ENCODE measurements at places on chromosomes 3 and 15. TPM values are rescaled to one million over a fixed set of nuclear protein-coding genes. Genes with fewer than 3 reads are reported as not detected.

The CPLX3 gene
- total RNA-seq = not detected

The CHRFAM7A gene
- total RNA-seq = 5.3 TPM

The CAMP gene
- not detected for total RNA-seq

The GOLGA8G gene
- total RNA-seq = not detected

The GORASP1 gene
- 46.5 TPM for total RNA-seq

The GOLGA6L4 gene
- total RNA-seq = 2.3 TPM

The PAQR5 gene
- total RNA-seq = not detected

The GOLGA8J gene
- not detected for total RNA-seq

The COLQ gene
- 1.1 TPM for total RNA-seq

The ST3GAL6 gene
- 36.7 TPM for total RNA-seq

The SERPINI2 gene
- not detected for total RNA-seq

The FSIP1 gene
- total RNA-seq = 0.50 TPM

The LEO1 gene
- total RNA-seq = 30.7 TPM

The MCTP2 gene
- total RNA-seq = 0.53 TPM

The CD86 gene
- not detected for total RNA-seq

The QARS1 gene
- 312 TPM for total RNA-seq

The WDR49 gene
- total RNA-seq = under 0.01 TPM

The APOD gene
- total RNA-seq = 6.8 TPM

The DUOXA1 gene
- not detected for total RNA-seq

The IFT57 gene
- 52.3 TPM for total RNA-seq

The A4GNT gene
- total RNA-seq = not detected

The C3orf20 gene
- total RNA-seq = 0.07 TPM

The DUOXA2 gene
- total RNA-seq = not detected

The RYK gene
- total RNA-seq = 111 TPM

The SGO1 gene
- total RNA-seq = 26.0 TPM

The ZNF662 gene
- total RNA-seq = 2.4 TPM

The REC114 gene
- not detected for total RNA-seq
